ENCODE measurements at places on chromosomes 6 and 20.

DNA sequence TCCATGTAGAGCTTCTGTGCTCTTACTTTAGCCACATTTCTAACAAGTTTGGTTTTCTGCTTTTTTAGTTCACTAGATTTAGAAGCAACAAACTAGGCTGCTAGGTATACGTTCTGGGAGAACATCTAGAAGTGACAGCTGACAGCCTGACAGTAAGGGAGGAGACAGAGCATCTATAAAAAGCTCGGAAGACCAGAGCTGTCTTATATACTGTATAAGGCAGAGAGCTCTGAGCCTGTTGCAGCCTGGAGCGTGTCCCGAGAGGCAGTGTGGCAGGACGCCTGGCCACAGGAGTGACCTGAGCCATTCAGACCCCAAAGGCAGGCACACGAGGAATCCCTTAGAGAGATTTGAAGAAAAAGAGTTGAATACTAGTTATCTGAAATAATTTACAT is 24.6 kb downstream of the PPP1R14C start:
- no peak for DNase-seq

DNA sequence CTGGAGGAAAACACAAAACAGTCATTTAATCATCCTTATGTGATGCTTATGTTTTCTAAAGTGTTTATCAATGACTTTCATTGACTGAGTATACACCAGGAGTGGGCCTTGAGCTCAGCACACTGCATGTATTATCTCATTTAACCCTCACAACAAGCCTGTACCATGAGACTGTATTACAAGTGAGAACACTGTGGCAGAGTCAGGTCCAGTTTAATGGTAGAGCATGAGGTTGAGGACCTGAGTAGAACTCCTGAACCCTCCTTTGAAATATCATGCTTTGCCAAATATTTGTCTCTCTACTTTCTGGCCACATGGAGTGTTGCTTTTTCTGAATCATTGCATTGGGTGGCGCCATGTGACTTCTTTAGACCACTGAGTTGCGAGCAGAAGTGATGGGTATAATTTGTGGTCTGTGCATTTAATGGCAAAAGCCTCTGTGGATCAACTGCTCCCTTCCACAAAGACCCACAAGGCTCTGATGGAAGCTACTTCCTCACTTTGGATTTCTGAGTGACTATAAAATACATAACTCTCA is 65.0 kb upstream of the SIRPG start:
- no peak for DNase-seq

GRCh38 chr20:40072907-40073306 is 616.1 kb downstream of the MAFB start:
- no peak for DNase-seq

DNA sequence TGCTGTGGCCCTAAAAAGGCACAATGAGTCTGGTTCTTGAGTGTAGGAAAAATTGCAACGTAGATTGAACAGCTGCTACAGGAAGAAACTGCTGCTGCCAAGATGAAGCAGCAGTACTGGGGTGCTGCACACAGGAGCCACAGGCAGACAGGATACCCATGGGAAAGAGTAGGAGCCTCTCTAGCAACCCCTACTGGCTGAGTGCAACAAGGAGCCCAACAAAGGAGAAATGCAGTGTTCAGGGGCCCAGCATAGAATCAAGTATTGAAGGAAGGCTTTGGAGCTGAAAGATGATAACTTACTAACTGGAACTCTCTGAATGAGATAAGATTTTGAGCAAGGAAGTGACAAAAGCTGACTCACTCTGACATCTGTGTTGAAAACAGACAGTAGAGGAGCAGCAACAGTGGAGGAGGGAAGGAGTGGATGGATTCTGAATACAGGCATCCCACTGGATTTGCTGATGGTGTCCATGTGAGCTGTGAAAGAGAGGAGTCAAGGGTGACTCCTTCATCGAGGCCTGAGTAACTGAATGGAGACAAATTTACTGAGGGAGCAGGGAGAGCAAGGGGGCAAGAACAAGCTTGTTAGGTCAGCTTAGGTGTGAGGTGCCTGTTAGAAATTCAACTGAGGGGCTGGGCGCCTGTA is 534.7 kb upstream of the JARID2 start:
- DNase-seq, result peak; percentile 84

GRCh38 chr6:16514249-16514648 is 247.0 kb downstream of the ATXN1 start:
- peak; percentile 61 for DNase-seq

DNA sequence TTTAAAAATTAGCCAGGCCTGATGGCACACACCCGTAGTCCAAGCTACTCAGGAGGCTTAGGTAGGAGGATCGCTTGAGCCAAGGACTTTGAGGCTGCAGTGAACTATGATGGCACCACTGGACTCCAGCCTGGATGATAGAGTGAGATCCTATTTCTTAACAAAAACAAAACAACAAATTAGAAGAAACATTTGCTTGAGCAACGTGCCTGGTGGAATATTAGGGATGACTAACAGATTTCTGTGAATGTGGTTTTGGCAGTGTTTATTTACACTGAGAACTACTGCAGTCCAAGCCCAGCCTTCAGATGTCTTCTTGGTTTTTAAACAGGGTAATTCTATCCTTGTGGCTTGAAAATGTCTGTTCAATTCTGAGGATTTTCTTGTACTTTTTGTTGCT is 9.2 kb downstream of the PPP1R3G start:
- DNase-seq, result no peak

DNA sequence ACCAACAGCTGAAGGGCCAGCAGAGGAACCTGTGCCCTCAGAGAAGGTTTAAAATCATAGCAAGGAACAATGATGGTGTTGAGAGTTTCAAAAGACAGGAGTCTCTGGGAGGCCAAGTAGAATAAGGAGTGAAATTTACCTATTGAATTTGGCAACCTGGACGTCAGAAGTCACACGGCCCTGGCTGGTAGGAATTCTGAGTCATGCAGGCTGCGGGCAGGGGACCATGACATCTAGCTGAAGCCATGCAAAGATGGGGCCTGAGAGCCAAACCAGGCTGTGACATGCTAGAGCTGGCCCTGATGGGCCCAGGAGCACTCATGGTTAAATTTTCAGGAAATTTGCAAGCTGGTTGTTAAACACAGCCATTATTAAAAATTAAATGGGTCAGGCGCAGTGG is 64.0 kb upstream of the SNX9 start:
- DNase-seq, result no peak
